Activated naive CD4-positive, alpha-beta T cell treated with anti-CD3 and anti-CD28 coated beads, Interleukin-2, amount 50 U/mL, for 16 hours (primary cell): ENCODE measurements at places on chromosomes 7 and 10.
A peak's percentile ranks its signal among the peaks of the same experiment; 100 is the strongest.

- no peak for DNase-seq
These were observed 4.0 kb upstream of the ZCCHC24 start for GRCh38 chr10:79449181-79450146.

GRCh38 chr7:96800824-96801223 is 91.2 kb upstream of the SEM1 start:
- DNase-seq, result no peak

DNA sequence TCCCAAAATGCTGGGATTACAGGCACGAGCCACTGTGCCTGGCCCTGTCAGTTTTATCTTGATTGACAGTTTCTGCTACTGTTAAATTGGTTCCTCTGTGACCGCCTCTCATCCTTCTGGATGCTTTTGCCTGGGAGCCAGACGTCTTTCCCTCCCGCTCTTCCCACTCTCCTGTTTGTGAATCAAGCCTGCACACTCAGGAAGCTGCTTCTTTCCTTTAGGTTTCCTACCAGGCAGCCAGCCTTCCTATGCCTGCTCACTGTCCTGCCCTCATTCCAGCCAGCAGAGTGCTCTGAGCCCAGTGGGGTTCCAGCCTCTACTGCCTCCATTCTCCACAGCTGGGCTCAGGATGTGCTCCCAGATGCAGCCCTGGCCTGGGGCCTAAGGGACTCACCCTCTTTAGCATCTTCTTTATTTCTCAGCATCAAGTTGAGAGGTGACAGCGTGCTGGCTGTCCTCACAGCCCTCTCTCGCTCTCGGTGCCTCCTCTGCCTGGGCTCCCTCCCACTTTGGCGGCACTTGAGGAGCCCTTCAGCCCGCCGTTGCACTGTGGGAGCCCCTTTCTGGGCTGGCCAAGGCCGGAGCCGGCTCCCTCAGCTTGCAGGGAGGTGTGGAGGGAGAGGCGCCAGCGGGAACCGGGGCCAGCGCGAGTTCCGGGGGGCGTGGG is 5.1 kb downstream of the SH2D4B start:
- DNase-seq, result no peak

- DNase-seq, result no peak
These were observed 148.7 kb upstream of the GPR26 start for GRCh38 chr10:123517426-123517825.

GRCh38 chr7:113144817-113145216 is 26.5 kb upstream of the SMIM30 start:
- DNase-seq, result no peak

GRCh38 chr10:3173171-3173878 is 743 bp upstream of the PITRM1 start:
- no peak for DNase-seq

DNA sequence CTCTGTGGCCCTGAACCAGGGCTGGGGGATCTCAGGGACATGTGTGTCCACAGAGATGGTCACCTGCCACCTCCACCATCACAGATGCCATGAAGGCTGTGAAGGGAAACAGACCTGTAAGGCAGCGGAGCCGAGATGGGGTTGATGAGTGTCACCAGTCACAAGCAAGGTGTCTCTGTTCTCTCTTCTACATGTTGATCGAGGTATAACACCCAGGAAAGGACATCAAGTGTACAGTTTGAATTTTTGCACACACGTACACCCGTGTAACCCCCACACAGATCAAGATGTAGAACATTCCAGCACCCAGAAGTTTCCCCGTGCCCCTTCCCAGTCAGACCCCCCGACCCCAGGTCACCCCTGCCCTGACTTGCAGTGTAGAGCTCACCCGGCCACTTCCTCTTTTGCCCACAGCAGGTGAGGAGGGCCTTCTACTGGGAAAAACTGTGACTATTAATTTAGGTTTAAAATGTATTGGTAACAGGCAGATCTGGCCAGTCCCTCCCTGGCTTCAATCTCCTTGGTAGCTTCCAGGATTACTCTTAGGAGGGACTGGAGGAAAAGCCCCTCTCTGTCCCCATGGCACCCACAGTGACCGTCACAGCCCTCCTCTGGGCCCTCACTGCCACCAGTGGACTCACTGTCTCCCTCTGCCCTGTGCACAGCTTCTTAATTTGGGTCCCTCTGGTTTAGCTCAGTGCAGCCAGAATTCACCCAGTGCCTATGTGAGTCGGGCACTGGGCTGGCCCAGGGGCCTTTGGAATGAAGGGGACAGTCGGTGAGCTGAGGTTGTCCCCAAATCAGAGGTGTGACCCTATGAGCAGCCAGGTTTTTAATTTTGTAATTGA is 108.2 kb downstream of the LHPP start:
- no peak for DNase-seq

DNA sequence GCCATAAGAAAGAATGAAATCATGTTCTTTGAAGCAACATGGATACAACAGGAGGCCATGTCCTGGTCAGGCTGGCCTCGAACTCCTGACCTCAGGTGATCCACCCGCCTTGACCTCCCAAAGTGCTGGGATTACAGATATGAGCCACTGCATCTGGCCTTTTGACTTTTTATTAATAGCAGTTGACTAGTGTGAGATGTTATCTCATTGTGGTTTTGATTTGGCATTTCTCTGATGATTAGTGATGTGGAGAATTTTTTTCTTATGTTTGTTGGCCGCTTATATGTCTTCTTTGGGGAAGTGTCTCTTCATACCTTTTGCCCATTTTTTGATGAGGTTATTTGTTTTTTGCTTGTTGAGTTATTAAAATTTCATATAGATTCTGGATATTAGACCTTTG is 400.9 kb downstream of the SUGCT start:
- no peak for DNase-seq

GRCh38 chr10:118101501-118101900 is 54.8 kb upstream of the RAB11FIP2 start:
- no peak for DNase-seq

DNA sequence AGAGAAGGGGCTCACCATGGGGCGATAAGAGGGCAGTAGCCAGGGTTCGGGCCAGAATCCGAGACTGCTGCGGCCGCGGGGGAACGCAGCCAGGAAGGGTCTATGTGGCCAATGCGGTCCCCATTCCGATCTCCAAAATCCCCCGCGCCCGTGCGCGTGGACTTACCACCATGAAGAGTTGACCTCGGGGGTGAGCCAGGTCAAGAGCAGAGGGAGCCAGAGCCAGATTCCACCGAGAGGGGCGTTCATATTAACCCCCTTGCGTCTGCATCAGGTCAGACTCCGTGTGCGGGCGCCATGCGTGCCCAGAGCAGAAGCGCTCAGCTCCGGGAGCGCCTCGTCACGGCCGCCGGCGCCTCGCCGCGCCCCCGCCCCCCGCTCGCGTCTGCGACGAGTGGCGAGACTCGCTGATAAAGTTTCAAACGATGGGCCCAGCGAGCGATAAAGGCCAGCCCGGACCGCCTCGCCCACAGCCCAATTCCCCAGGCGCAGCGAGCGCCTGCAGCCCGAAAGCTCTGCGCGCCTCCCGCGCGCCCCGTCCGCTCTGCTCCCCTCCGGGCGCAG is at the start of gene WNT2:
Gene WNT2, minus strand, starts transcription at position 318 of the 564 bp plus-strand sequence. Its CDS starts 69 bp downstream, at position 249.
- DNase-seq, result no peak

GRCh38 chr7:120628251-120628650 is 229.7 kb downstream of the TSPAN12 start:
- DNase-seq, result no peak

GRCh38 chr10:28135258-28135657 is 136.4 kb upstream of the ODAD2 start:
- DNase-seq, result no peak

GRCh38 chr7:38675494-38676106 is 44.4 kb upstream of the AMPH start:
- DNase-seq, result no peak

GRCh38 chr7:17144322-17144721 is 154.1 kb upstream of the AHR start:
- peak; percentile 57 for DNase-seq

DNA sequence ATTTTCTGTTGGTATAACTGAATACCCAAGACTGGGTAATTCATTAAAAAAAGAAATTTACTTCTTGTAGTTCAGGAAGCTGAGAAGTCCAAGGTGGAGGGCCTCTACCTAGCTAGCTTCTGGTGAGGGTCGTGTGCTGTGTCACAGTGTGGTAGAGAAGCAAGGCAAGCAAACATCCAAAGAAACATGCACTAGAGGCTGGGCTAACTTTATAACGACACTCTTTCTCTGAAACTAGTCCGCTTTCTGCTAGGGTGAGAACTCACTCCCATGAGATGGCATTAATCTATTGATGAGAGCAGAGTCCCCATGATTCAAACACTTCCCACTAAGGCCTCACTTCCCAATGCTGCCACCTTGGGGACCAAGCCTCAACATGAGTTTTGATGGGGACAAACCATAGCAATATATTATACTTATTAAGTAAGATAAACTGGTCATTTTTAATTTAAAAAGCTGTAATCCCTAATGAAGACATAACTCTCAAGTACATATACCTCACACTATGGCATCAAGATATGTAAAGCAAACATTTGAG is 50.8 kb downstream of the PHYHIPL start:
- DNase-seq, result no peak

DNA sequence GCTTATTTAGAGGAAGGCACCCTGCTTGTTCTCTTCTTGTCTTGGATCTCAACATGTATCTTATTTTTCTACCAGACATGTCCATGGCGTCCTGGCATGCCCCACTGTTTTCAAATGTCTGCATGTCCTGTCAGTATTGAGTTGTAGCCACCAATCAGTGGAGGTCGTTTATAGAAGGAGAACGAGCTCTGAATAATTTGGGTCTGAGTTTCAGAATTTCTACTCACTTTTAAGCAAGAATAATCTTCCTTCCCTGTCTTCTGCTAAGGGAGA is 2.9 kb upstream of the HOXA13 start:
- no peak for DNase-seq

DNA sequence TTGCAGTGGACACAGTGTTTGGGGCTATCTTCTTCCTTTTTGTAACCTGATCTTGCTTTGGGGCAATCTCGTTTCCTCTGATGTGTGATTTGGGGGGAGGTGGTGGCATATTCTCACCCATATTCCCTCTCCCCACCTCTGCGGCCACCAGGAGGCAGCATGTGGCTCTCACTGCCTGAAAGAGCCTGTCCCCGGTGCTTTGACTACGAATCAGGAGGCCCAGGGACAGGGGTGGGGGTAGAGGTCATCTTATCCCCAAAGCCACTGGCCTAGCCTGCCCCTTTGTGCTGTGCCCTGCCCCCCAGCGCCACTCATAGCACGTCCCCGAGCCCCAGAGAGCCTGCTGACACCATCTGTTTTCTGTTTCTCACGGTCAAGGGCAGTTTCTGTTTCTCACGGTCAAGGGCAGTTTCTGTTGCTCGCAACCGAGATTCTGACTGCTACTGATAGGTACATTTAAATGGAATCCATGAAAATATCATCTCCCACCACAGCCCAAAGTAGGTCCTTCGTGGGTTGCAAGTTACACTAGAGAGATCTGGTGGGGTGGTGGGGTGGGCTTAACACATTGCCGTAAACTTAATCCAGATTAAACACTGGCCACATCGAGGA is 28.2 kb downstream of the PHYH start:
- peak; percentile 35 for DNase-seq

DNA sequence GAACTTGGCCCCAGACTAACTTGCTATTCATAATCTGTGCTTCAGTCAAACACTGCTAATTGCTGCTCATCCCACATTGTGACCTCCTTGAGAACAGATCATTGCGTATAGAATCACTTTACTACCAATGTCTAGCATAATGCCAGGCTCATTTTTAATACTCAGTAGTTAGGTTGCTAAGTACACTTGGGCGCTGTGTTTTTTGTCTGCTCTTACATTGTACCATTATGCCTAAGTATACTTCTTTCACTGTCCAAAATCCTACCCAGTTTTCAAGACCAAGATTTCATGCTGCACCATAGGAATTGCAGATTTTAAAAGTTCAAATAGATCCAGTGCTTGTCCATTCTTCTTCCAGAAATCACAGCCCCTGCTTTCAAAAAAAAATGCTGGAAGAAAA is 32.8 kb upstream of the TMEM106B start:
- no peak for DNase-seq

DNA sequence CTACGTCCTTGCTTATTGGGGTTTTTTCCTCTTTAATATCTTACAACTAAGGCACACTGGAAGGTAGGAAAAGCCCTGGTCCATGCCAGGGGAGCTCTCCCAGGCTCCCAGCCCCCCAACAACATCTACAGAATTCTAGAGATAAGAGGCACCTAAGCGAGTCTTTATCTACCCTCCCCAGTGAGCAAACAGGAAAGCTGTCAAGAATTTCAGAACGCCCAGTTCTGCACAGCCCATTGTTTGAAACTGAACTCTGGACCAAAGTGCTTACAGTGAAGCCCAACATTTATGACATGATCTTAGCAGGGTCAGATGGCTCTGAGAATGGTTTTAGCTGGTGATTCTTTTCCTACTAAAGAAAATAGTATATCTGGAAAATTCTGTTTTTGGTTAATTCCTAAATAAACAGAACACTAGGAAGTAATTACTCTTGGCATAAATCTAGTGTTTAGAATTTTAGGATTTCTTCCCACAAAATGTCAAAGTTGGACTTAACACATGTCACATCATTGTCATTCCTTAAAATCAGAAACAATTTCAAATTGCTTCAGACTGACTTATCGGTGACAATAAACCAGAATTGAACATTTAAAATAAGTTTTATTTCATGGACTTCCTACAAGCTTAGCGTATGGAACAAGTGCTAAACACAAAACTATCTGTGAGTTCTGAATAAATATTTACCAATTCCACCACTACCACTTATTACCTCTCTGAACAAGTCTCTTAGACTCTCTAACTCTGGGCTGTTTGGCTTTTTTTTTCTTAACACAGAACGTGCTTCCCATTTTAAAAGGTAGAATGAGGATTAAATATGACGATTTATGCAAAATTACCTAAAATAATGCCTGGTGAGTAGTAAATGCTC is 31.3 kb upstream of the RNF32 start:
- no peak for DNase-seq

DNA sequence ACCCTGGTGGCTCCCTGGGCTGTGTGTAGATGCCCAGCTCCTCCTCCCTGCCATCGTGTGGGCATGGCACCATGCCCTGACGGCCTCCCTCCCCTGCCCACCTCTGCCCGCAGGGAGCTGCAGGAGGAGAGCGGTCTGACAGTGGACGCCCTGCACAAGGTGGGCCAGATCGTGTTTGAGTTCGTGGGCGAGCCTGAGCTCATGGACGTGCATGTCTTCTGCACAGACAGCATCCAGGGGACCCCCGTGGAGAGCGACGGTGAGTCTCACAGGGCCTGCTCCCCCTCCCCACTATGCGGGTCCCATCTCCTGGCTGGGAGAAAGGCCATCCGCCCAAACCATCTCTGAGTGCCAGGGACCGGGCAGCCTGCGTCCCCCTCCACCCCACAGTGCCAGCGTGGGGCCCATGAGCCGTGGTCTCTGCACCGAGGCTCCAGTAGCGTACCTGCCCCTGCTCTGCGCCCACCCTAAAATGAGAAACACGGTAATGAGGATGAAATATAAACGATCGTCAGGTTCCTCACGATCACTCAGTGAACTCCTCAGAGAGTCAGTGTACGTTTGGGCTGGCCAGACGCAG is 7.8 kb downstream of the NUDT1 start:
- DNase-seq, result no peak

DNA sequence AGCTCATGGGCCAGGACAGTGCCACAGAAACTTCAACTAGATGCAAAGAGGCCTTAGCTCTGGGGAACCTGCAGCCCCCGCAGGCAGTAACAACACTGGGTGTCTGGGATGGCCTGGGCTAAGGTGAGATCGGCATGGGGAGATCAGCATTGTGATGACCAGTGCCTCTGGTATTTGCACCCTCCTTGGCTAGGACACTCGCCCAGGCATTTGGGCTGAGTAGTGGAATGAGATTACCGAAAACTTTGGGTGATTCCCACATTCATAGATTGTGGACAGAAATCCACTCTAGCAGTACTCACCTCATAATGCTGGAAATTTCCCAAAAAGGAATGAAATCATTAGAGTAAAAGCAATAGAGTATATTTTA is 70.6 kb upstream of the ZMIZ2 start:
- DNase-seq, result no peak
